Midbrain (tissue), 1 donor: ENCODE measurements at places on chromosomes 13 and 19.

GRCh38 chr13:30030141-30030750, 179.8 kb upstream of the UBL3 start:
- DNase-seq: no peak

DNA sequence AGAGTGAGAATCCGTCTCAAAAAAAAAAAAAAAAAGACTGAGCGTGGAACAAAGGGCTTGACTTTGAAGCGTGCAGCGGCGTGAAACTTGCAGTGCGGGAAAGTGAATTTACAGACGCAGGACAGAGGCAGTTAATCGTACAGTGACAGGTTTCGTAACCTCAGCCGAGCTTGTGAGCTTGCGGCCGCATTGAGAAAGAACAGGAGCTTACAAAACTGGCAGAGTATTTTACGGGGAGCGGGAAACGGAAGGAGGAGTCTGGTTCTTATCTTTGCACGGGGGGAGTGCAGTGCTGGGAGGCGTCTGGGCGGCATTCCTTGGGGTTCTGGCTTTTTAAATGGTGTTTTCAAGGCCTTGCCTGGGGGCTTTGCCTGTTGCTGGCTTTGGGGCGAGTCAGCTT, 6.0 kb upstream of the BSG start:
- DNase-seq: no peak

GRCh38 chr19:40692212-40692551, 1.7 kb upstream of the NUMBL start:
- no peak for DNase-seq

- DNase-seq: no peak
These were observed 147.1 kb downstream of the B3GLCT start for GRCh38 chr13:31346891-31347290.

DNA sequence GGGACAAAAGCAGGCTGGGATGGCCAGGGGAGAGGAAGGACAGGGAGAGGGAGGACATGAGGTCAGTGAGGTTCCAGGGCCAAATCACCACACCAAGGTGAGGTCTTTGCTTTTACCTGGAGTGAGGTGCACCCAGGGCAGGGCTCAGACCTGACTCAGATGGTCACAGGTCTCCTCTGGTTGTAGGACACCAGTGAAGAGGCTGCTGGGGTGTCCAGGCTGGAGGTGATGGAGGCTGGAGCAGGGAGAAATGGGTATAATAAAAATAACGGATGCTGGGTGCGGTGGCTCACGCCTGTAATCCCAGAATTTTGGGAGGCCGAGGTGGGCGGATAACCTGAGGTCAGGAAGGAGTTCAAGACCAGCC, 6.9 kb downstream of the GRAMD1A start:
- DNase-seq: no peak

DNA sequence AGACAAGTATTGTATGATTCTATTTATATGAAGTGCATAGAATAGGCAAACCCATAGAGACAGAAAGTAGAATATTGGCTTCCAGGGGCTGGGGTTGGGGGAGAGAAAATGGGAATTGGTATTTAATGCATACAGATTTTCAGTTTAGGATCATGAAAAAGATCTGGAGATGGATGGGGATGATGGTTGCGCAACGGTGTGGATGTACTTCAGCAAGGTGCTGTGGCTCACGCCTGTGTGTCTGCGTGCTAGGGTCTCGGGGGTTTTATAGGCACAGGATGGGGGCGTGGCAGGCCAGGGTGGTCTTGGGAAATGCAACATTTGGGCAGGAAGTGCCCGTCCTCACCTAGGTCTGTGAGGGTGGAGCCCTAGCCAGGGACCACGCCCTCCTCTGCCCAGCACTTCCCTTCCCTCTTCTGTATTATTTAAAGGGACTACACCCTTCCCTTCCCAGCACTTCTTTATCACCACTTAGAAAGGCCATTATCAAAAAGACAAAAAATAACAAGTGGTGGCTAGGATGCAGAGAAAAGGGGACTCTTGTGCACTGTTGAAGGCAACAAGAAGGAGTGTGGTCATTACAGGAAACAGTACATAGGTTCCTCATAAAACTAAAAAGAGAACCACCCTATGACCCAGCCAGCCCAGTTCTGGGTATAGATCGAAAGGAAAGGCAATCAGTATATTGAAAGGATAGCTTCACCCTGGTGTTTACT, 29.0 kb downstream of the LILRB4 start:
- no peak for DNase-seq

DNA sequence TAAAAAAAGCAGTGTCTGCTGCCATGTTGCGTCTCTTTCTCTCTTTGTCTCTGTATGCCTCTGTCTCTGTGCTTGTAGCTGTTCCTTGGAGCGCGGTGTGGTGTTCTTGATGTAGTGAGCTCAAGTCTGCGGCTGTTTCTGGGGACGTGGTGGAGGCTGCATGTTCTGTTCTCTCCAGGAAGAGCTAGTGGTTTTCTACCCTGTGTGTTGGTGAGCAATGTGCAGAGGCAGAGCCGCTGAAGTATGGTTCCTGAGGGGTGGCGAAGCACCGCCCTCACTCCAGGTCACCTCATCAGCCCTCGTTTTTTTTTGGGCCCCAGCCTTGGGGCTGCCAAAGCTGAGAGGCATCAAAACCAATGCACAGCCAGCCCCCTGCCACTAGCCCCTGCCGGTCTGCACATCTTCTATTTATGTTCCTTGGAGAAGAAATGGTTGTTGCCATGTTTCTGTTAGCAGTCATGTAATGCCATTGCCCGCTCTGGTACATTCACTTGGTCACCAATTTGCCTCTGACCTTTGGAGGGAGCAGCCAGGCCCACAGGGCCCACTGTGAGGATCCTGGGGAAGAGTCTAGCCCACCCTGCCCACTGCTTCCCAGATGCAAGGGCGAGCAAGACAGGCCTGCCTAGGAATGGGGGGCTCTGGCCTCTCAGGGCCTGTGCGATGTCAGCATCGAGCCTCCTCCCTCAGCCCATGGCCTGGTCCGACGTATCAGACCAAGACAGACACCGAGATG, 7.2 kb downstream of the HNRNPL start:
- DNase-seq: no peak

- DNase-seq: no peak
These were observed 725.2 kb upstream of the SLITRK1 start for GRCh38 chr13:84607261-84608013.

DNA sequence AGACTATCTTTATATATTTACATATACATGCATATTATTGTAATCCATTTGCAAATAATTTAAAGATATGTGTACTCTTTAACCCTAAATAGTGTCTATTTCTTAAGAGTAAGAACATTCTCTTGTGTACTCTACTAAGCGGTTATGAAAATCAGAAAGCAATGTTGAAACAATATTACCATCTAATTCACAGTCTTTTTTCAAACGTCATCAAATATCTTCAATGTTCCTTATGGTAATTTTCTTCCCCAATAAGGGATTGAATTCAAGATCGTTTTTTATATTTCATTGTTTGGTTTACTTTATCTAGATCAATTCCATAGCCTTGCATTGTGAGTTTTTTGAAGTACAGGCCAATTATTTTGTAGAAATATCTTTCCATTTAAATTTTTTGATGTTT, 1647.4 kb upstream of the PRR20A start:
- DNase-seq: no peak

DNA sequence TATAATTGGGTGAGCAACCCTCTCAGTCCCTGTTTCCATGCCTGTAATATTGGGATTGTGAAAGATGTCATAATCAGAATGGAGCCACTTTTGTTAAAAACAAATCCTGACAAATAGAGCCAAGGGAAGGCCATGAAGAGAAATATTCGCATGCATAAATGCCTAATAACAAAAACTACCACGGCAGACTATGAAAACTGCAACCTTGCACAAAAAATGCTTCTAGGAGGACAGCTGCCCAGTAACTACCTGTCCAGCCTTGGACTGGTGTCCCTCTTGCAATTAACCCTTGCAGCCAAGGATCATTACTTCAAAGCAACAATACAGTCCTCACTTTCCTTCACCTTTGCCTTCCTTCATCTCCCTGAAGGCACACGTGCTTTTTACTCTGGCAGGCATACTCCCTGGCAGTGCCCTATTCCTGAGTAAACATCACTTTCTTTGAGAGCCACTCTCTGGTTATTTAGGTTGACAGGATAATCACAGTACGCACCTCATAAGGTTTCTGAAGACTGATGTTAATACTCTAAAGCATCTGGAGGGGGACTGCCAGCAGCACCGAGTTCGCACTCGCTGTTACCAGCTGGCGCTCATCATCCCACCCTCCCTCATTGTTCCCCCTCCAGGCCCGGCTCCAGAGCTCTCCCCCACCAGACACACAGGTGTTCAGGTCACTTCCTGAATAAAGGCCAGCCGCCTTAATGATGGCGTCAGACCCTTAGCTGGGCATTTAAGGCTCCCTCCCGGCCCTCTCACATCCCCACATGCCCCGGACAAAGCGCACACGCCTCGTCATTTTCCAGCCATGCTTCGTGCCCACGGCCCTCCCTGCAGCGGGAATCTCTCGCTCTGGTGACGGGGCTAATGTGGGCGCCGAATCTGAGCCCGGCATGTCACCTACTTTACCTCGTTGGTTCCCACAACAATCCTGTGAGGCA, 57.3 kb downstream of the CDADC1 start:
- DNase-seq: no peak

DNA sequence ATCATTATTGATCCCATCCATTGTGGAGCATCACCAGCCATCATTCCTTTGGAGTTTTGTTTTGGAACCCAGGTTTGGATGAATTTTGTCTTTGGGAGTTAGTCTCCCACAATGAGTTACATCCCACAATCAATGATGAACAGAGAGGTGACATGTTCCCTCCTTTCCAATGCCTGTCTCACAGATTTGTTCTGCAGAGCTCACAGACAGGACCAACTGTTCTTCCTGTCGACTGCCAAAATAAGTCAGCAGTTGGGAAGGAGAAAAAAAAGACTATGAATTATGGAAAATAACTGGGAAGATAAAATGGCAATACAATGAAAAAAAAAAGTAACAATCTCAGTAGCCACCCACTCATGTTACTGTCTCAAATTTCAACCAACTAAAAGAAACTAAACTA, 489.1 kb downstream of the MYO16 start:
- DNase-seq: no peak

DNA sequence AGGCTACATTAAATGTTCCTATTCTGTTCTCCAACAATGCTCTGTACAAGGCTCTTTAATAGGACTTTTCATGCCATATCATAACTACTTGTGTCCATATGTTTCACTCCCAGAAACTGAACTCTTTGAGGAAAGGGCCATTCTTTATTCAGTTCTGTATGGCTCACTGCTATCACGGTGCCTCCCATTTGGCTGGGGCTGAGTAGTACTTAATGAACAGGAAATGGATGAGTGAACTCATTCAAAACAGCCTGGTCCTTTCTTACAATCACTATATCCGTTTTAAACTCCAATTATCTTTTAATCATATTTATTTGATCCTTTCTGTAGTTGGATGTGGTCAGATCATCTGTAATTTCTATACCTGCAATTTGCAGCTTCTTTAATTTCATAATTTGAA, 410.6 kb downstream of the TBC1D4 start:
- no peak for DNase-seq

DNA sequence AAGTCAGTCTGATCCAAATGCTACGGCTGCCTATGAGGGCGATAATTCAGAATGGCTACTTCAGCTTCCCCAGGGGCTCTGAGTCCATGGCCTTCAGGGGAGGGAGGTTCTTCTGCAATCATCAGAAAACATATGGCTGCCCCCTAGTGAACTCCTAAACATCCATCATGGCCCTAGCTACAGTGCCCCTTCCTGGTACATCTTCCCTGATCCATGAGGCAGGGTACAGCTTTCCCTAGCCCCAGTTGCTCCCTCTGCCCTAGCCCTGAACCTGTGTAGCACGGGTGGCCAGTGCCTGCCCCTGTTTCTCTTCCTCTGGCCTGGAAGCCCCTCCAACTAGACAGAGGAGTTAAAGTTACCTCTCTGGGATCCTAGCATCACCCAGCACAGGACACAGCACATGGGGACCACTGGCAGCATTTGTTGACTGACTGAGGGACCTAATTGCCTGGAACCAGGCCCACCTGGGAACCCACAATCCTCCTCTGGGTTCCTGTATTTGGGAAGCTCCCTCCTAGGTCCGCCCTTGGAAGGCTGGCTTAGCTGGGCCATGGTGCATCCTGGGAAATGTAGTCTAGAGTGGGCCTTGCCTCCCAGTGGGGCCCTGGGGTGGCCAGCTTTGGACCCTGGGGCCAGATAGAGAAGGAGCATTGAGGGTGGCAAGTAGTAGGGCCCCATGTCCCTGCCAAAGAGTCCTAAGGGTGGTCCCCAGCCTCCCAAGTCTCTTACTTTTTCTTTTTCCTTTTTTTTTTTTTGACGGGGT, 17.7 kb upstream of the SEMA6B start:
- no peak for DNase-seq

DNA sequence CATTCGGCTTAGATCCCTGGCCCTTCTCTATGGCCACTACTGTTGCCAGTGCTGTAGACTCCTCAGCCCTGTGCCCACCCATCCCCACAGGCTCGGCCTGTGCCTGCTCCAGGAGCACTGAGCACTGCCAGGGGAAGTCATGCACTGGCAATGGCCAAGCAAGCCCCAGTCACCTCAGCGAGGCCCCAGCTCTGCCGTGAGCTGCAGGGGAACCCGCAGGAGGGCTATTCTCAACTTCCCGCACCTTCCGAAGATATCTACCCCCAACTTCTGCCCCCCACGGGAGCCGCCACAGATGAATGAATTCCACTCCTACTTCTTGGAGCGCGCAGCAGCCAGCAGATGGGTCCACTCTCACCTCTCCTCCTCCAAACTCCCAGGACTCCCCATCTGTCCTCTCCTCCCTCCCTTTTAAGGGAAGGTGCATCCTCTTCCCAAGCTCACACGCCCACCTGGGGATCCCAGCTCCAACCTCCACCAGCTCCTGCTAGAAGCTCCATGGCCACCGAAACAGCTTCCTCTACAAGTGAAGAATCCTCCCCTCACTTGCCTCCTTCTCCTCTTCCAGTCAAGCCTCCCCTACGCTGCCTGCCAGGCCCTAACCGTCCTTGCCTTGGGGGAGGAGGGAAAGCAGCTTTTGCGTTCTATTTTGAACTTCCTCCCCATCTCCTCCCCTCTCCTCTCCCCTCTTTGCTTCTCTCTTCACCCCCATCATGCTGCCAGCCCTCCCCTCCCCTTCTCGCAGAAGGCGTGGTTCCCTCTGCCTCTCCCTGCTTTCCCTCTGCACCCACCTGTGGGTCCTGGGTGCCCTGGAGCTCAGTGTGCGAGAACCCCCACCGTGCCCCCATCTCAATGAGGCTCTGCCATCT, 52.2 kb downstream of the PEPD start:
- no peak for DNase-seq

- peak; percentile 60 for DNase-seq
These were observed 6.4 kb upstream of the DMWD start for GRCh38 chr19:45798995-45799517.

DNA sequence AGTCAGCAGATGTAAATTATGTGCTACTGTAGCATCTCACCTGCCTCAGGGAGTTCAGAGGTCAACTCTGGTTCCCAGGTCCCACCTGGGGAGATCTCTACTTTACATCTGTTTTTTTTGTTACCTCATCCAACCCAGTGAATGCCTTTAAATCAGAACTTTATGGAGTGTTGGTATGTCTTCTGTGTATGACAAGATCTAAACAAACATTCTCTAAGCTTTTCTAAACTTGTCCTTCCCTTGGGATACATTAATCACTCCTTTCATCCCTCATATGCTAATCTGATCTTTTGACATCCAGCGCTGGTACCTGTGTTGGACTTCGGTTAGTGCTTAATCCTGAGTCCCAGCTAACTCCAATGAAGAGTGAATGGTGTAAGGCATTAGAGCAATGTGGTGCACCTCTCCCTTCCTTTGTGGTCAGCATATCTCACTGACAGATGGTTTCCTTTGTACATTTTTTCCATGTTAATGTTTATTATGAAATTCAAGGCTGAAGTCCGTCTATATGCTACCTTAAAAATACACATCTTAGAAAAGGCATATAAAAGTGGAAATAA, 213.4 kb downstream of the ABCC4 start:
- DNase-seq: no peak
